Astrocyte of the hippocampus (primary cell): ENCODE measurements at places on chromosomes 4 and X.

DNA sequence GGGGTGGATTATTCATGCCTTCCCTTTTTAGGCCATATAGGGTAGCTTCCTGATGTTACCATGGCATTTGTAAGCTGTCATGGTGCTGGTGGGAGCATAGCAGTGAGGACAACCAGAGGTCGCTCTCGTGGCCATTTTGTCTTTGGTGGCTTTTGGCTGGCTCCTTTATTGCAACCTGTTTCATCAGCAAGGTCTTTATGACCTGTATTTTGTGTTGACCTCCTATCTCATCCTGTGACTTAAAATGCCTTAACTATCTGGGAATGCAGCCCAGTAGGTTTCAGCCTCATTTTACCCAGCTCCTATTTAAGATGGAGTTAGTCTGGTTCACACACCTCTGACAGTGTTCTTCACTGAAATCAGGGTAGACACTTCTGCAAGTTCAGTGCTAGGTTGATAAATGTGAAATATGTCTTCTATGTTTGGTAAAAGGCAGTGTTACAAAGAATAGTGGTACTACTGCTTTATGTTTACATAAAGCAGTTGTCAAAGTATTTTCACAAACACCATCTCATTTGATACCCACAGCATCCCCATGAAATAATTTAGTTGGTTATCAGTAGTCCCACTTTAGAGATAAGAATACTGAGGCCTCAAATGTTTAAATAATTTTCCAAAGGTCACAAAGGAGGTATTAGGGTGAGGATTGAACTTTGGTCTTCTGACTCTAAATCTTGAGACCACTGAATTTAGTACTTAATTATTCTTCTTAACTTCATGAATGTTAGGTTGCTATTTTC, 77.1 kb upstream of the C4orf54 start:
- no peak for DNase-seq

GRCh38 chr4:178316211-178316610, 874.0 kb upstream of the AGA start:
- DNase-seq = no peak

DNA sequence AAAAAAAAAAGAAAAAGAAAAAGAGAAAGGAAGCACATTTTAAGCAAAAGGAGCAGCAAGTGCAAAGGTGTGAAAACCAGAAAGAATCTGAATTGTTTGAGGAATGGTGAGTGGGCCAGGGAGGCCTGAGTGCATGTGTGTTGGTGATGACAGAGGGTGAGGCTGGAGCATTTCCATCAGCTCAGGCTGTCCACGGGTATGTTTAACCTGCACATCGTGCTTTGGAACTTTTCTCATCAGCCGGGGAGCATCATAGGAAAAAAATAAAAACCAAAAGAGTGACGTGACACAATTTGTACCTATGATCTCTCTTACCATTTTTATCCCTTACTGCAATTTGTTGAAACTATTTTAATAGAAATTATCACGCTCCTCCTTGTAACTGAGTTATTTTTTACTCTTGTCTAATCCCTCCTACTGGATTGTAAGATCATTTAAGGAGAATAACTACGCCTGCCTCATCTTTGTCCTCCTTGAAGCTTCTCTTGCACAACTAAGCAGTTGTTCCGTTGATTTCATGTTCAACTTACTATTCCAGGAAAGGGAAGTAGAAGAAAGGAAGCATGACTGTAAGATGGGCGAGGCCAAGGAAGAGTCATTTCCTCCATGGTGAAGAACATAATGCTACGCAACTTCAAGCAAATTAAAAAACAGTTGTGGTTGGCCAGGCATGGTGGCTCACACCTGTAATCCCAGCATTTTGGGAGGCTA, 7.0 kb downstream of the PALLD start:
- DNase-seq = no peak

- DNase-seq = peak; percentile 68
Observed at GRCh38 chrX:15242899-15243555, 26.9 kb downstream of the ASB9 start.

GRCh38 chr4:185623444-185624258, 88.3 kb upstream of the PDLIM3 start:
- no peak for DNase-seq

- DNase-seq = no peak
Observed at GRCh38 chr4:144449611-144450010, 196.3 kb upstream of the HHIP start.

DNA sequence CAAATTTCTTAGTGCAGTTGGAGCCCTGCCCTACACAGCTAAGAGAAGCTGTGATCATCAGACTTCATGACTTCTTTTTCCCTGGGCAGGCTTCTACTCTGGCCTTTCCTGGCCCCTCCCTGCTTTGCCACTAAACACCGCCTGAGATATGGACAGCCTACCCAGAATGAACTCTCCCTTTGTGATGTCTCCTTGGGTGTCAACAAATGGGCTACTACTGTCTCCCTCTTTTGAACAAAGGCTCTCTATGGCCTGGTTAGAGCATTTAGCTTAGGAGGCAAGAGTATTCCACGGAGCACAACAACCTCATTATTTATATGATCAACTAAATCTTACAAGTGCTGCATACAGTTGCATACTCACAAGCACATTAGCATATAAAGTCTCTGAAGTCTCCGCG, 127.6 kb upstream of the HCCS start:
- DNase-seq = no peak

- DNase-seq = no peak
Observed at GRCh38 chr4:47667552-47667951, 170.3 kb downstream of the CORIN start.

- no peak for DNase-seq
Observed at GRCh38 chr4:87566276-87566675, 37.1 kb upstream of the SPARCL1 start.

DNA sequence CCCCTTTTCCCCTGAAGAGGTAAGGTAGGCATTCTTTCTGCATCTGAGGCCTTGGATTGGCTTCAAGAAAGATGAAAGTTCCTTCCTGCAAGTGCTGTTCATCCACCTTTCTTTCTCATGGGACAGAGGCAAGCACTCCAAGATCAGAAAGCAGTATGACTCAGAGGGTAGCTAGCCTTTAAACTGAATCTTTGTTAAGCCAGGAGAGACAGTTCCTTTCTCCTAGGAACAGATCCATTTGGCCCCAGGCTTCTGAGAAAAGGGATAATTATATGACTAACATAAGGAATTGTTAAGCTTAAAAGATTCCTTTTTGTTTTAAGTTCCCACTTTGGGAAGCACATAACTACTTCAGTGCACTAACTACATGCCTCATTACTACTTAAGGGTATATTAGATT, 192.0 kb downstream of the PPP3CA start:
- peak; percentile 43 for DNase-seq

DNA sequence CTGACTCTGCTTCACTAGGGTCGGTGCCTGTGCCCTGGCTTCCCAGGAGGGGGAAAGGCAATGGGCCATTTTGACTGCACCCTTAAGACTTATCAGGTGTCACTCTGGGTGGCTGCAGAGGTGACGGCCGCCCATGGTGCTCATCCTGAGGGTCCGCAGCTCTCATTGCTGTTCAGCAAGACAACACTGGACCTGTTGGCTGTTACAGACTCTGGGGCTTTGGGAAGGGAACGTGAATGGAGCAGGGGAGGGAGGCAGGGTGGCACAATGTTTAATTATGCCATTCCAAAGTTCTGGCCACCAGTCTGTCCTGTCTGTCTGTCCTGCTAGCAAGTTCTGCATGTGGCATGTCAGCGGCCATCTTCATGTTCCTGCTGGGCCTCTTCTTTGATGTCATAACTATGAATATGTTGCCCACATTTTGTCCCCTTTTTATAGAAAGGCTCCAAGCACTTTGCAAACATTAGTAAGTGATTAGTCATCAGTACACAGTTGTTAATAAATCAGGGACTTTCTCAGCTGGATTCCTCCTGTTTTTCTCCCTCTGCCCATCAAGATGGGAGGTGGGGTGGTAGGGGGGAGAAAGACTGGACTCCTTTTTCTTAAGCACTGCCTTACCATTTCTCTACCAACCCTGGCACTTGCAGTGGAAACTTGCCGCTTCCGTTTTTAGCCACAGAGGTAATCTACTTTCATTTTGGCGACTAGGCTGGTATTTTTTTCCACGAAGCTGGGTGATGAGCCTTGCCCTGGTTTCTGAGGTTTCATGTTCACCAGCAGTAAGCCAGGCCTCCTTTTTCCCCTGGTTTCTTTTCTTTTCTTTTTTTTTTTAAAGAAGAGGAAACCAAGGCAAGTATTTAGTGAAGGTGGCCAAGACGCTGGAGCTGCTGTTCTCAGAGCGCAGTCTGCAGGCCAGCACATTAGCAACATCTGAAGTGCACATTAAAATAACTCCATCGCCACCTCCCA, 88.6 kb upstream of the TRIM2 start:
- peak; percentile 87 for DNase-seq

DNA sequence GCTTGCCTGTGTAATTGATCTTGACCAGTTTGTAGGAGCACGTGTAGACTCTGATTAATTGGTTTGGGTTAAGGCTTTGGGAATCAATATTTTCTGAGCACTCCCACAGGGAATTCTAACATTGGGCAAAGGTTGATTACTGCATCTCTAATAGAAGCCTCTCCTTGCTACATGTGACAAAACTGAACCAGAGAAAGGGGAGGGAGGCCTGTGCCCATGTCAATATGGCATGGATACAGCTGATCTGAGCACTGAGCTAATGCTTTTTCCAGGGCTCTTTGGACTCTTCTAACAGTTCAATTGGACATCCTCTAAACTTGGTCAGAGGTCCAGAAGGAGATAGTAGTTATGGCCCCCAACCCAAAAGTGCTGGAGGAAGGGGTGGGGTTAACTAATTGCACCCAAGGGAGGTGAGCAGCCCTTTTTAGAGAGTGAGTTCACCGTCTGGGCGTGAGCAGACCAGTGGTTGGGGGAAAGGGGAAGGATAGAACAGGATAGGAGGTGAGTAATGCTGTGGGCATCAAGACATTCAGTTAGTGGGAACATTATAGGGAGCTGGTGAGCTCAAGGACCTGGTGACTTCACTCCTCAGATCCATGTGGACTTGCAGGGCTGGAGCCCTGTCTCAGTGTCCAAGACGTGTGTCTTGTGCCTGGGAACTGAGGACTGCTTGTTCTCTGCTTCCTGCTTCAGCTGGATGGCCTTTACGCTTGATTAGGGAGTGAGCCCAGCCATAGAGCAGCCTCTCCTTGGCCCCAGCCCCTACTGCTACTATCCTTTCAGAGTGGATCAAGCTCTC, 22.8 kb downstream of the MSN start:
- peak; percentile 49 for DNase-seq

- DNase-seq = no peak
Observed at GRCh38 chr4:68864438-68865187, 48.8 kb downstream of the UGT2B10 start.

- no peak for DNase-seq
Observed at GRCh38 chrX:73758250-73758649, 195.3 kb downstream of the CHIC1 start.

DNA sequence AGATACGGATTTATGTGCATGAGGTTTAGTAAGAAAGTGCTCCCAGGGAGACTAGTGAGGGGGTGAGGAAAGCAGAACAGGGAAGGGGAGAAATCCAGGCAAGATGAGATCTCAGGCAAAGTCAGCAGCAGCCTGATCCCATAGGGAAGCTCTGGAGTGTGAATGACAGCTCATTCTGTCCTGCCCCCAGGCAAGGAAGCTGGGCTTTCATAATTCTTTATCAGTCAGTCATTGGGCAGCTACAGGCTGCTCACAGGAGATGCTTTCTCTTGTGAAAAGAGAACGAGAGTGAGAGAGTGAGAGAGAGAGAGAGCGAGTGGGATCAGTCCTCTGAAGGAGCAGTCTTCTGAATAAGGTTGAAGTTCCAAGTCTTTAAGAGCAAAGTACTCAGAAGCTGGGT, 48.1 kb downstream of the SRPX start:
- no peak for DNase-seq

DNA sequence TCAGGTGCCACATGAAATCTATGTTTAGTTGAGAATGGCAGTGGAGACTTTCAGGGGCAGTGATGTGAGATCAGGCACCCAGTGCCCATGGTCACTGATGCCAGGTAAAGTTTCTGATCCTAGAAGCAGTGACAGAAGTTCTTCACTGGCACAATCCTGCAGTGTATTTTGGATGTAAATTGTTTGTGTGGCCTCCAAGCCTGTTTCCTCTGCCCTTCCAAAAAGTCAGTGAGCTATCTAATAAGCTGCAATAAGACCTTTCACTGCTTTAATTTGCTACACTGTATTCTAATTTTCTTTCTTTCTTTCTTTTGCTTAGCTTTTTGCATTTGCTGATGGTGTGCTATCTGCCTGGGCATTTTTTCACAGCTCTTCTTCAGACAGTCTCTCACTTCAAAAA, 1348.6 kb downstream of the ADGRL3 start:
- no peak for DNase-seq

DNA sequence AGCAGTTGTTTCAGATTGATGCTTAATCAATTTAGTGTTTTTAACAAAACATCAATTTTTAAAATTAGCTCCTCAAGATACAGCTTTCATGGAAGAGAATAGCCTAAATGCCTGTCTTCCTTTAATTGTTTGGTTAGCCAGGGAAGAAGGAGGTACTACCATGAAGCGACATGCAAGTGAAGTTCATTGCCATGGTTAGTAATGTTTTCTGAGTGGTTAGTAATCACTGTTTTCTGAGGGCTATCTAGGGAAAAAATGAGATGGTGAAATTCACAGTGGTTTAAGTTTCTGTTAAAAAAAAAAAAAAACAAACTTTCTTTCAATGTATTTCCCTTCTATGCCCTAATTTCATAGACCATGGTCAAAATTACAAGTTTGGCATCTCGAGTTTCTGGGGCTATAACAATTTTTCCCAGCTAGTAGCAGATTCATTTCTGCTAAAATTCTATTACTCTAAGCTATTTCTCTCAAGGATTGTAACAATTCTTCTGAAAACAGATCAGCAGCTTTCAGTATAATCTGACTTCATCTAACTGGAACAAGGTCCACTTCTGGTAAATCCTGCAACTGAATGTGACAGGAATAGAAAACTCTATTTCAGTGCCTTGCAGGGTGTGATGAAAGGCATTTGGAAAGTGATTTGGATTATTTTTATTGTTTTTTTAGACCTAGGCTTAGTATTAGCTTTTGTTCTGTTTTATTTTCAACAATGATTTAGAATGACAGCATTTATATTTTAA, 157.0 kb downstream of the PCDH18 start:
- DNase-seq = no peak

DNA sequence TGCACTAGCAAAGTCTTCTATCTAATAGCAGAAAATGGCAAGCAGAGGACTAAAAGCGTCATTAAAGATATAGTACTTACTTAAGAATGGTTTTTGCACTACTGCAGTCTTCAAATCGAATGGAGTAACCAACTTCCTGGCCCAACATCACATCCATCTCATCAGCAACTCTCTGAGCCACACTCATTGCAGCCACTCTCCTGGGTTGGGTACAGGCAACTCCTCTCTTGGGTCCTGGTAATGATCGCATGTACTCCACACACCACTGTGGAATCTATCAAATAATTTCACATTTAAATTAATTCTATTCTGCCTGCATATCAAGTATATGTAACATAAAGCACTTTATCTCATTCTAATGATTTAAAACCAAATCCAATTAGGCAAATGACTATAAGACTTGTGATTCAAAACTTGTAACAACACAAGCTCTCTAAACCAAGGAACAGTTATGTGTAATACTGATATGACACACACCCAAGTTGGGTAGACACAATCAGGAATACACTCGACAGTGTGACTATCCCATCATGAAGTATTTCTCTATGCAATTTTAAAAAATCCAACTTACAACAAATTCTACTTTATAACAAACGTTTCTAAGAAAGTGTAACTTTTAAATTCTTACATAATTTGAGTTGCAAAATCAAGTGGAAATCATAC, 13.6 kb downstream of the DHX15 start:
- no peak for DNase-seq

GRCh38 chr4:80312124-80312523, 23.4 kb upstream of the CFAP299 start:
- no peak for DNase-seq
